IPS DF 6.9 (cell line): ENCODE measurements at places on chromosomes 6 and 20.

DNA sequence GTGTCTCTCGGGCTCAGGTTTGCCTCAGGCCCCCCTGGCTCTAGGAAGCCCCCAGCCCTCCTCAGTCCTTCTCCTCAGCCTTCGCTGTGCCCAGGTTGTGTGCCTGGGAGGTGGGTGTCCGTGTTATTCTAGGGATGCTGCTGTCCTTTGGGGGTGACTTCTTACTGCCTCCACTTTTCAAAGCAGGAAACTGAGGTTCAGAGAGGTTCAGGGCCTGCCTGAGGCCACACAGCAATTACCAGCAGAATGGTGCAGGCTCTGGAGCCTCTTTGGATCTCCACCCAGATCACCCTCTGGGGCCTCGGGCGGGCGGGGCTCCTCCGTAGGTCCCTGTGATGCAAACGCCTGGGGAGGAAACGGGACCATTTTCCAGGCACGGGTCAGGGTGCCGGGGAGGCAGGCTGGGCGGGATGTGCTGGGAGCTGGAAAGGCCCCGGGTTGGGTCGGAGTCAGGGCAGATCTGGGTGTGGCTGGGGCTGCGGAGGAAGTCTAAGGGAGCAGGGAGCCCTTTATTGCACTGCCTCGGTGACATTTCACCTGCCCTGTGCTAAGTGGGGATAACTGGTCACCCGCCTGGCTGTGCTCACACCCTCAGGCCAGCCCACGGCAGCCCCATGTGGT, 23.2 kb downstream of the GATA5 start:
- no peak for DNase-seq

DNA sequence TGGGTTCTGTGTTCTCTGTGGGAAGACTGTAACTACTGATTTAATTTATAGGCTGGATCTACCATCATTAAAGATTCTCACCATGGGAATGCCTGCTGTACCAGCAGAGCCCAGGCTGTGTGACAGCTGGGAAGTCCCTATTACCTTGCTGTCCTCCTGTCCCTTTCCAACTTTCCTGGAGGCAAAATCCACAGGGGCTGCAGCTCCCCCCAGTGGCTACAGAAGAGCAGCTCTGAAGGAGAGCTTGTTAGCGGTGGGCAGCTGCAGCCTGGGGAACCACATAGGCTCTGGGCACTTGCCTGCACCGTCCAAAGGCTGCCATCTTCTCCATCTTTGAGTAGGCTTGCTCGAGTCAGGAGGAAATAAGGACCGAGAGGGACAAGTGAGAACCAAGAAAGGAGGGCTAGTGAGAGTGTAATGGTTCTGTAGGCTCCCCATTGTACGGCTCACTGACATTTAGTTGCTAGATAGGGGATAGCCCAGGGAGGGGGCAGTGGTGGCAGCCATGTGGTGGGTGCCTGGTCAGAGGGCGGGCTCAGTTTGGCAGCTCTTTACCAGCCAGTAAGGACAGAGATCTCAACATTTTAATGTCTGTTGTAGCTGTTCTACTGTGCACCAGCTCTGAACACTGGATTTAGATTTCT, 155.1 kb upstream of the MLIP start:
- DNase-seq = peak; percentile 84

GRCh38 chr6:16624636-16625290, 136.5 kb downstream of the ATXN1 start:
- DNase-seq = no peak

GRCh38 chr6:91667596-91667995, 1080.7 kb upstream of the MAP3K7 start:
- DNase-seq = no peak

- DNase-seq = no peak
Measured at GRCh38 chr6:1485678-1486077, 96.3 kb downstream of the FOXF2 start.

GRCh38 chr20:20462185-20462584, 94.3 kb downstream of the INSM1 start:
- no peak for DNase-seq

GRCh38 chr20:61533231-61533631, 281.2 kb downstream of the CDH4 start:
- DNase-seq = no peak

DNA sequence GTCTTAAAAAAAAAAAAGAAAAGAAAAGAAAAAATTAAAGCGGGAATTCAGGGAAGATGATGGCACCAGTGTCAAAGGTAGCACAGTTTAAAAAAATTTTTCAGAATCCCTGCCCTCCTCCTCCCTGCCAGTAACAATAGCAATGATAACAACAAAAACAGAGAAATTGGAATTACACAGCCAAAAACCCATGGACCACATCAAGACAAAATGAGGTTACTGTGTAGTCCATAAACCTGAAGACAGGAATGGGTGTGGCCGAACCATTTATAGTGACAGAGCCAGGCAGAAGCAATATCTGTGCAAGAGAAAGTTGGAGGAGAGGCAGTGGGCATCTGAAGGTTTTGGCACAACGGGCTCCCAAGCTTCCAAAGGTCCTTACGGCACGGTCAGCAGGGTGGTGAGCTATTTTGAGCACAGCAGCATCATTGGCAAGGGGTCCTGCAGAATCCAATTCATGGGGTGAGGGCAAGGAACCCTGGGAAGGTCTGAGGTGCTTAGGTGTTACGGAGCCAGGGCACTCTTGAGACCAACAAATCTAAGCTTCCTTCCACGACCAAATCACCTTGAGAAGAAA, 202.3 kb downstream of the GMPR start:
- DNase-seq = no peak

DNA sequence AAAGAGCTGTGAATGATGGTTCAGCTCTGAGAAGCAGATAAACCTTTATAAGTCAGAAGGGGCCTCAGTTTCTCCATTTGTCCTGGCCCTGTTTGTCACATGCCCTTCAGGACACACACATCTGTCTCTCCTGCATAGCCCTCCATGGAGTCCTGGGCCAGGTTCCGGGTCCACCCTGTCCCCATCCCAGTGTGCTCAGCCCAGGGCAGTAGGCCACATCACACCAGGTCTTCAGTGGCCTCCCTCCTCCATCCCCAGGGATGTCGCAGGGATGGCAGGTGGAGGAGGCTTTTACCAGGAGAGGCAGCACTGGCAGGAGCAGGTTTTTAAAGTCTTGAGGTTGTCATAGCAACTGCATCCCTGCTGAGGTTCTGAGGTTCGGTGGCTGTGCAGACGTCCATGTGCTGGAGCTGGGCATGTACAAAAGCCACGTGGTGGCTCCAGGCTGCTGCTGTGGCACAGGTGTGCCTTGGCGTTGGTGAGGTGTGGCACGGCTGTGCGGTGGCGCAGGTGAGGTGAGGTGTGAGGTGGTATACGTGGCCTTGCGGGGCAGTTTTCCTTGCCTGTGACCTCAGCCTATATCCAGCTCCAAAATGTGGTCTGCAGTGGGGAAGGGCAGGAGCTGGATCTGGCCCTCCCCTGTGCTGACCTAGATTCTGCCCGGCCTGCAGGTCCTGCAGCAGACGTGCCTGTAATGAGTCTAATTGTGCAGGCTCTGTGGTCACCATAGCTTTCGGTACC, 8.0 kb upstream of the NPBWR2 start:
- DNase-seq = no peak

GRCh38 chr6:89492025-89492640, 59.2 kb downstream of the ANKRD6 start:
- DNase-seq = no peak

DNA sequence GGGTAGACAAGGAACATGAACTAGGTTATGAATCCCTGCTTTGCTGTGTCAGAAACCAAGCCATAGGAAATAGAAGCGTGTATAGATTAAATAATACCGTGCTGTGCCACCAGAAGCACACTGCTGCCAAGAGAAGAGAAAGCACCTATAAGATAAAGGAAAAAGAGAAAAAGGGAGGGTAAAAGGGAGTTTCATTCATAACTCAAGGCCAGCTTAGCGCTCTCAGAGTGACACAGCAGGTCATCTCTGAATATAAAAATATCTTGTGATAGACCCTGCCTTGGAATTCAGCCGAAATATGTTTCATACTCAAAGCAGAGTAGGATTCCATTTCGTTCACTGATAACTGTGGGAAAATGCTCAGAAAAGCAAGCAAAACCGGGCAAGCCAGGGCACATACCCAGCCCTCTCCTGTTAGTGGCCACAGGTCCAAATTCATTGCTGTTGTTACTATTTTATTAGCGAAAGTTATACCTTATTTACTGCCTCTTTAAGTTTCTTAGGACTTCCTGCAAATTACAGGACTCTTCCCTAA, 8.7 kb downstream of the JAG1 start:
- DNase-seq = no peak

DNA sequence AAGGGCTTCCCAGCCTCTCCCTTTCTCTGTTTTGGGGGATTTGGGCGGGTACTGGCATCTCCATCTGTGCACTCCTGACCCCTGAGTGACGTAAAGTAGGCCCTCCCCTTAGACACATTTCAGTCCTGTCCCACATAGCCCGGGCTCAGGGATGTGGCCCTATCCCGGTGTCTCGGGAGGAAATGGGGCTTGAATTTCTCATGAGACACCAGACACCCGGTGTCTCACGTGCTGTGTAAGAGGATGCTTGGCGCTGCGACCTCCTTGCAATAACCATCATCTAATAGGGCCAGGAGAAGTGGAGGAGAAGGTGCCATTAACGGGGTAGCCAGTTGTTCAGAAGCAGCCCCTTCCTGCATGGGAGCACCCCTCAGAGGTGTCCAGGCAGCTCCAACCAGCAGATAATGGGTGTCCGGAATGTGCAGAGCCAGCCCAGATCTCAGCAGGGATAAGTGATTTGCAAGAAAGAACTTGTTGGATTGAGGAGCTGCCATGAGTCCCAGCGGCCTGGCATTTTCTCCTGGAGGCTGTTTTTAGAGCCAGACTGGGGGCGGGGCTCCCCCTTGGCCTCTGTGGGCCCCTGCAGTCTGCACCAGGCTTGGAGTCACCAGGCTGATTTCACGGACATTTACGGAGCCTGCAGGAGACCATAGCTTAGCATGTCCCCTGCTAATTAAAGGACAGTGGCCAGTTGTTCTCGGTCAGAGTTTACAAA, 372.0 kb downstream of the PREX1 start:
- DNase-seq = no peak

- peak; percentile 25 for DNase-seq
Measured at GRCh38 chr6:71510057-71510713, 221.6 kb downstream of the OGFRL1 start.

GRCh38 chr6:5457041-5457440, 195.7 kb downstream of the FARS2 start:
- no peak for DNase-seq

GRCh38 chr20:61052776-61053442, 199.2 kb upstream of the CDH4 start:
- no peak for DNase-seq

- no peak for DNase-seq
Measured at GRCh38 chr20:32902456-32903420, 44.0 kb downstream of the EFCAB8 start.

DNA sequence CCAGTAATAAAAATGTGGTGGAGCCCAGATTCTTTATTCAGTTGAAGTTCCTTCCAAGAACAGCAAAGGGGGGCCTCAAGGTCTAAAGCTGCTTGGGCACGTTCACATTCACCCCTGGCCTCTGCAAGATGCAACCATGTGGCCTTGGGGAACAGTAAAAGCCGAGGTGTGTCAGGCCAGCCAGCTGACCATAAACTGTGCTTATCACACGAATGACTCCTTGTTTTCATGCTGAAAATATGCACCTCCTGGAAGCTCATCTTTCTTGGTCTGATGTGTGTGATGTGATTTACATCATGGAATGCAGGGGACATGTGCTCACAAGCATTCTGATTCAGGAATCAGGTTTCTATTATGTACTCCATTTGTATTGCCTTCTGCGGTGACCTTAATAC, 211.6 kb upstream of the MARCKS start:
- no peak for DNase-seq

DNA sequence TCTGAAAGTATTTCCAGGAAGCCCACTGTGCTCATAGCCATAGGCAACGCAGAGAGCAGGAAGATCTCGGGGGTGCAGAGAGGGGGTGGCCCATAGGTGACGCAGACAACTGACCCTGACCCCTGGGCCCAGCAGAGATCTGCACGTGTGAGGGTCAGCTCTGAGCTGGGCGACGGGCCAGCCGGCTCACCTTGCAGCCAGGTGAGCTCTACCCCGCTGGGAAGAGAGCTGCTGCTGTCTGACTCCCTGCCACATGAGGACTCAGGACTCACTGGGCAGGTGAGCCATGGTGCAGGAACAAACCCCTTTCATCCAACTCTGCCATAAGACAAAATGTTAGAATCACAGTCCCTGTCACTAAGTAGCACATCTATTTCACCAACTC, 19.6 kb downstream of the ZBTB46 start:
- no peak for DNase-seq

GRCh38 chr20:4053071-4053919, 37.9 kb upstream of the RNF24 start:
- no peak for DNase-seq
